ENCODE measurements at places on chromosomes 2 and 18.

GRCh38 chr18:79864006-79864725 is 66.4 kb downstream of the KCNG2 start:
- no peak for DNase-seq

DNA sequence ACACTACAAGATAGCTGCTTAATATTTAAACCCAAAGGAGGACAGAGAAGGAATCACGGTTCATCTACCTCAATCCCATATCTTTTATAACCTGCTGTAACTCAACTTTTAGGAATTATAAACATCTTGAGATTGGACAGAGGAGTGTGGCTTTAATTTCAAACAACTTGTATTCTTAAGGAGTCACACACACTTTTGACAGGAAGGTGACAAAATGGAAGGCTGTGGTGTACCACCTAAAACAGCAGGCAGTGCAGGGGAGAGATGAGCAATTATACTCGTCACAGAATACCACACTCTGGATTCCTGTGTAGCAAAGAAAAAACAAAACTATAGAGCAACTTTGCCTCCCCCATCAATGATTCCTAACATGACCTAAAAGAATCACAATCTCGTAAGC is 194.8 kb downstream of the ZEB2 start:
- no peak for DNase-seq

DNA sequence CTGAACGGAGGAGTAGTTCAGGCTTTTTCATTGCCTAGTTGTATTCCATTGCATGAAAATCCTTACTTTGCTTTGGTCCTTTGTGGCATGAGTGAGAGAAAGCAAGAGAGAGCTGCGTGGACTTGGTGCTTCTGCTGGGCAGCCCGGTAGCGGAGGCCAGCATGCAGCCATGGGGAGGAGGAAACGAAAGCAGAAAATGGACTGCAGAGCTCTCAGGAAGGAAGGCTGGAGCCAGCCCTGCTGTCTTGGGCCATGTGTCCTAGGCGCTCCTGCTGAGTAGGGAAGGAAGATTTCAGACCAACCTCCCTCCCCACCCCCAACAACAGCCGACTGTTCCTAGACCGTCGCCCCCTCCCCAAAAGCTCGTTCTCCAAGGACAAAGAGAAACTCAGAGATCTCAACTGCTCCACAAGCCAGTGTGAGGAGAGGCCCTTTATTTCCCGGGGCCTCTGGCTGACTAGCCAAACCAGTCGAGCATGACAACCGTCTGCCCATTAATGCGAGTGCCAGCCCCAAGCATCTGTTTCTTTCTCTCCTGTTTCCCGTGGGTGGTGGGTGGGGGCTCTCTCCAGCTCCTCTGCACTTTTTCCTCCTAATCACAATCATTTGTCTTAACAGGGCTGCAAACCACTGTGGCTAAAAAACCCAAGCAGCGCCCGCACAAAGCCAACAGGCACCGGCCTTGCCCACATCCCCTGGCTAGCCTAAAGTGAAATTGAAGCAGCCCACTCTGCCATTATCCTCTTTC is 66.8 kb upstream of the FZD7 start:
- no peak for DNase-seq

DNA sequence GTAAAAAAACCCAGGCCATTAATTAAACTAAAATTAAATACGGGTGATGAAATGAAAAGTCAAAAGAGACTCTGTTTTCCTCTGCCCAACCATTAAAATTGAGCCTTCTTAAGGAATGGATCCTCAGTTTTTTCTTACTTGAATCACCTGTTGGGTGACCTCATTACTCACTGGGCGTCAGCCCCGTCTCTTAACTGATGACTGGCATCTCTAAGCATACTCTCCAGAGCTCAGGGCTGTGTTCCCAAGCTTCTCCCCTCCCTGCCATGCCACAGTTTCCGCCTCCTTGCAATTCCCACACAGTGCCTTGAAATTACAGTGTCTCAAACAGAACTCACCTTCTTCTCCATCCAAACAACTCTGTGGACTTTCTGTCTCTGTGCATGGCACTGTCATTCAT is 421.1 kb upstream of the CELF4 start:
- DNase-seq, result no peak

GRCh38 chr2:109402980-109403840 is 210.6 kb downstream of the SEPTIN10 start:
- DNase-seq, result no peak

- DNase-seq, result no peak
Observed at GRCh38 chr2:165778653-165779451, 15.2 kb downstream of the GALNT3 start.

GRCh38 chr2:235000426-235001236 is 48.8 kb downstream of the SH3BP4 start:
- no peak for DNase-seq

DNA sequence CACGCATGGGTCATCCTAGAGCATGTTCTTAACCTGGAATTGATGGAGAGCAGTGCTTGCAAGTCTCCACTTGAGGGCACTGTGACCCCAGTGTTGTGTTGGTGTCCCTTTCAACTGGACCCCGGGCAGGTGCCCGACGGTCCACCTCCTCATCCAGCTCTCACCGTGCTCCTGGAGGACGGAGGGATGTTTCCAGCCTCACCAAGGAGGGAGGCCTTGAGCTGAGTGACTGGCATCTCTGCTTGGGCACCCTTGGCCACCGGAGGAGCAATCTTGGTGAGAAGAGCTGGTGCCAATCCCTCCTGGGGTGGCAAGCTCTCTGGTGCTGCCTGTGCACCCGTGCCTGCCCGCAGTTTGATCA is 45.4 kb upstream of the ASB18 start:
- DNase-seq, result no peak

GRCh38 chr2:172092716-172093415 is 7.6 kb downstream of the DLX1 start:
- DNase-seq, result no peak

DNA sequence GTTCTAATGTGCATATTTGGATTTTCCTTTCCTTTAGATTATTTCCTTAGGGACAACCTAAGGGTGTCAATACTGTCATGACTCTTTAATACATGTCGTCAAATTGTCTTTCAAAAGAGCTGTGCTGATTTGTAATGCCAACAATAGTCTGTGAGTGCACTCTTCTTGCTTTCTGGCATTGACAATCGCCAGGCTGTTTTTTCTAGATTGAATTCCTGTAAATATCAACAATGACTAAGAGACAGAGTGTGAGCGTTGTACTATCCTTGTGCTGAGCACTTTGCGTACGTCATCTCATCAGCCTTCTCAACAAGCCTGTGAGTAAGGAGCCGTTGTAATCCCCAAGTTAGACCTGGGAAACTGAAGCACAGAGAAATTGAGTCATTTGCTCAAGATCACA is 96.0 kb downstream of the ACOXL start:
- DNase-seq, result no peak

- no peak for DNase-seq
Observed at GRCh38 chr2:53969285-53969967, 1.4 kb downstream of the PSME4 start.
